ENCODE measurements at places on chromosomes 13 and 19.

GRCh38 chr13:67632590-67632989, 402.5 kb upstream of the PCDH9 start:
- DNase-seq, result no peak

DNA sequence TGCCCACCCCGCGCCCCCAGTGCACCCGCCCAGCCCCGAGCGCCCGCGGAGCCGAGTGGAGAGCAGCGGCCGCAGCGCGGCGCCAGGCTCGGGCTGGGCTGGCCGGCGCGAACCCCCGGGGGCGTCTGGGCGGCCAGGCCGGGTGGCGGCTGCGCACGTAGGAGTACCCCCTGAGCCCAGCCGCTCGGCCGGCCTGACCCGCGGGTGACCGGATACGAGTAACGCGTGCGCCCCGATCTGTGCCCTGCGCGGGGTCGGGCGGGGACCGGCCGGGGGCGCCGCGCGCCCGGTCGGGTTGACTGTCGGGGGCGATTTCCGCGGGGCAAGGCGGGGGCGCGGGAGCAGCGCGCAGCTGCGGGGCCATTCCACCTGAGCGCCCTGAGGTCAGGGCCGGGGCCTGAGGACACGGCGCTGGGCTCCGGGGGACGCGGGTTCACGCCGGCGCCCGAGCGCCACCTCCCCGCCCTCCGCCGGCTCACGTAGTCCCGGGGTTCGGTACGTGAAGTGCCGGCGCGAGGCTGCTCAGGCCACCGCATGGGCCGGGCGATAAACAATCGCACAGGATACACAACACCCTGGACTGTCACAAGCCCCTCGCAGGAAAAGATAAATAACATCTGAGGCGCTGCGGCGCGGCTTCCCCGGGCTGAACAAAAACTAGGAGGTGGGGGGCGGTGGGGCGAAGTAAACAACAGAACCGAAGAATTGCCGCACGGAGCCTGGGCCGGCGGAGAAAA, 37.6 kb upstream of the FLT1 start:
- no peak for DNase-seq

DNA sequence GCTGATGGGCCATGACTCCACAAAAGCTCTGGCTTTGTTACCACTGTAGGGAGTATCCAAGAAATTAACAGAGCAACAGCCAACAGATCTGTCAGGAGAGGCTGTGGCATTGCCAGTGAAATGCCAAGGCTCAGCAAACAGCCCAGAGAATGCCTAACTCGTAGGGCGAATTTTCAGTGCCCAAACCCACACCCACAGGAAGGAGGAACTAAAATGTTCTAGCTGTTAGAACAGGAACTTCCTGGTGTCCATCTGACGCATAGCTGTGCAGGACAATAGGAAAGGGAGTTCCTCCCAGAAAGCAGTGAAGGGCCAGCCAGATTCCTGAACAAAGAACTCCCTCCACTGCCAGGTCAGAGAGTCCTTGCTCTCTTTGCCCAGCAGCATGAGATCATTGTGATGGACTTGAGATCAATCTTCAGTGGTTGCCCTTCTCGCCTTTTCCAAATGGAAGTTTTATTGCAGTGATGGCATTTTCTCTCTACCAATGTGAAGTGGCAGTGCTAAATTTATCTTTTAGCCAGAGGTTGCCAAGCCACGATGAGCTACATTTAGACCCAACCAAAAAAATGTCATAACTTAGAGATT, 224.2 kb upstream of the STARD13 start:
- no peak for DNase-seq

DNA sequence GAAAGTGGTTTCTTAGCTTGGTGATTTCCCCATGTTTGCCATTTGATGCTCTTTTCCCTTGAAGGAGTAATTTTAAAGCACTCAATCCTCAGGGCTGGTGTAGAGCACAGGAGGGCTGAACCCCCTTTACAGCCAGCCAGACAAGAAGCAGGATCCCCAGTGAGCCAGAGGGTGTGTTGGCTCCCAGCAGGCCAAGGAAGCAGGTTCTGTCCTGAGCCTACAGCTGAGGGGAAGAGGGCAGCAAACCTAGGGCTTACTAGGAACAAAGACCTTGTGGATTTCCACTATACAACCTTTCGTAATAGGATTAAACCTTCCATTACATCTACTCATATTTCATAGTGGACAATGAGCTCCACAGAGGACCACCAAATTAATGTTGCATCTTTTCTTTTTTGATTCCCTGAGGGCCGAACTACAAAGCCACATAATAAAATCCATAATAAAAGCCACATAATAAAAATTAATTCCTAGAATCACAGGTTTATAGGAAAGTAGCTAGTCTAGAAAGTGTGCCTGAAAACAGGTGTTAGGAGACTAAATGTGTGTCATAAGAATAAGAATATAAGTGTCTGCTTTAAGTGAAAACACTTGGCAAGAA, 300.2 kb downstream of the DCLK1 start:
- DNase-seq, result no peak

DNA sequence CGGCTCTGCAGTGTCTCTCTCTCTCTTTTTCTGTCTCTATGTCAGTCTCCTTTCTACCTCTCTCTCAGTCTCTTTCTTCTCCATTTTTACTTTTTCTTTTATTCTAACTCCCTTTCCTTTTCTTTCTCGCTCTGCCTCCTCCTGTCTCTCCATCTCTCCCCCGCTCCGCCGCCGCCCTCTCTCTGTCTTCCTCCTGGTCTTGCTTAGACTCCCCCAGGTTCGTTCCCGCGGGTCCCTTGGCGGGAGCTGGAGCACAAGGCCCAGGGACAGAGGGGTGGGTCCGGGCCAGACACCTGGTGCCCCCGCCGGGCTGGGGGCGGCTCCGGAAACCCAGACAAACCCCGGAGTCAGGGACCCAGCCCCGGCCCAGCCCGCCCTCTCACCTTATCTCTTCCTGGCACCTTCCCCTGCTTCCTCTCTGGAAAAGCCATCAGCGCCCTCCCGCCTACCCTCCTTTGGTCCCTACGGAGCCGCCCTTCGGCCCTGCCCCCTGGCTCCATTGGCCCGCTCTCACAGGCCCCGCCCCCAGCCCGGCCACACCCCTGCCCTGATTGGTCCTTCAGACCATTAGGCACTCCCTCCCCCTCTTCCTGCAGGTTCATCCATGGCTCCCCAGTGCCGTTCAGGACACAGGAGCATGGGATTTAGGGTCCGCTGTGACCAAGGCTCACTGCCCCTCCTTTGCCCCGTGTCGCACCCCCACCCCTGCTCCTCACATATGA, 15.4 kb upstream of the NOP53 start:
- DNase-seq, result no peak

DNA sequence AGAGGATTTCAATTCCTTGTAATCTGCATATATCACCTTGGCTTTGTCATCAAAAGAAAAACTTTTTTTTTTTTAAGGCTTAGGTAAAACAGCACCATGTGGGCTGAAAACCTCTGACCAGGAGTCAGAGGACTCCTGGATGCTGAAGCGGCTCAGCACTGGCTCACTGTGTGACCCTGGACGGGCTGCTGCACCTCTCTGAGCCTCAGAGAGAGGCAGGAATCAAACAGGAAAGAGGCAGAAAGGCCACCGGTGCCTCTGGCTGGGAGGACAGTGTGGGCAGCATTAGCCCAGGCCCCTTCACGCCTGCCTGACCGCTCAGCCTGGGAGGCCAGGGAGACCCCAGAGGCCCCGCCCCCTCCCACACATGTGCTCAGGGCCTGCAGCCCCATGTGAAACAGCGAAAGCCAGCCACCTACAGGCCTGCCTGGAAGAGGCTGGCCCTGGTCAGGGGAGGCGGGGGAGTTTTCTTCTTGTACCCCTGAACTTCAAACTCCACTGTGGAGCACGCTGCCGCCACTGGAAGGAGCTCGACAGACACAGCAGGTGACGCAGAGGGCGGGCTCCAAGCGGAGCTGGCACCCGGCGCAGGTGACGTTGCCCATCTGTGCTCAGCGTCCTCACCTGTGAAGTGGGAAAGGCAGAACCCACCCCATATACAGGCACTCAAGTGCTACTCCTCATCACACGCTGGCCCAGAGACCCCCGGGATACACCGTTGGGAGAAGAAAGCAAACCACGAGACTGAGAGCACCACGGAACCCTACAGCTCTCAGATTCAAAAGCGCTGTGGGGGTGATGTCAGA, 39.7 kb downstream of the MLLT1 start:
- no peak for DNase-seq

DNA sequence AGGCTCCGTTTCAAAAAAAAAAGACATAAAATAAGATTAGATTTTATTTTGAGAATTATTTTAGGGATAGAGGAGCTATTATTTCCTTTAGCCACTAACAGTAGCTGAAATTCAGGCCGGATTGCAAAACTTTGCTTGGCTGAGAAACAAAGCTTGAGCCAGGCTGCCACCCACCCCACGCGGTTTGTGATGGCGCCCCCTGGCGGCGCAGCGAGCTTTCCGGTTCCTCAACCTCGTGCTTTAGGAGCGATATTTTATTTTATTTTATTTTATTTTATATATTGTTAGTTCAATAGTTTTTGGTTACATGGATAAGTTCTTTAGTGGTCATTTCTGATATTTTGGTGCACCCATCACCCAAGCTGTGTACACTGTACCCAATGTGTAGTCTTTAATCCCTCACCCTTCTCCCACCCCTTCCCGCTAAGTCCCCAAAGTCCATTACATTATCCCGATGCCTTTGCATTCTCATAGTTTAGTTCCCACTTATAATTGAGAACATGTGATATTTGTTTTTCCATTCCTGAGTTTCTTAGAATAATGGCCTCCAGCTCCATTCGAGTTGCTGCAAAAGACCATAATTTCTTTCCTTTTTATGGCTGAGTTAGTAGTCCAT, 19.8 kb upstream of the CEACAM4 start:
- DNase-seq, result peak; percentile 37

DNA sequence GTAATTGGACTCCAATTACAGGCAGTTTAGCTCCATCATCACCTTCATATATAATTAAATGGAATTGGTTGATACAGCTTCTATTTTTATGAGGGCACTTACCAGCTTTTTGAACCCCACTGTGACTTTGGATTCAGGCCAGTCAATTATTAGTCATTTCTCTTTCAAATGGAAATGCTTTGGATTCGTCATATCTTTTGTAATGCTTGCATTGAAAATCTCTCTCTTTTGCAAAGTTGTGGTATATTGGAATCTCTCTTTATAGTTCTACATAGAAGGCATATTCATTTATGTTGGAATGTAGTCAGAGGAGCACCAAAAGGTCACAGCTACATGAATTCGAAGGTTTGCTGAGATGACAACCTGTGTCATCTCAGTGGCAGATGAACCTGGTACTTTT, 1074.3 kb upstream of the SLC10A2 start:
- DNase-seq, result no peak

- peak; percentile 9 for DNase-seq
Measured at GRCh38 chr13:75870397-75870903, 234.3 kb downstream of the LMO7 start.

DNA sequence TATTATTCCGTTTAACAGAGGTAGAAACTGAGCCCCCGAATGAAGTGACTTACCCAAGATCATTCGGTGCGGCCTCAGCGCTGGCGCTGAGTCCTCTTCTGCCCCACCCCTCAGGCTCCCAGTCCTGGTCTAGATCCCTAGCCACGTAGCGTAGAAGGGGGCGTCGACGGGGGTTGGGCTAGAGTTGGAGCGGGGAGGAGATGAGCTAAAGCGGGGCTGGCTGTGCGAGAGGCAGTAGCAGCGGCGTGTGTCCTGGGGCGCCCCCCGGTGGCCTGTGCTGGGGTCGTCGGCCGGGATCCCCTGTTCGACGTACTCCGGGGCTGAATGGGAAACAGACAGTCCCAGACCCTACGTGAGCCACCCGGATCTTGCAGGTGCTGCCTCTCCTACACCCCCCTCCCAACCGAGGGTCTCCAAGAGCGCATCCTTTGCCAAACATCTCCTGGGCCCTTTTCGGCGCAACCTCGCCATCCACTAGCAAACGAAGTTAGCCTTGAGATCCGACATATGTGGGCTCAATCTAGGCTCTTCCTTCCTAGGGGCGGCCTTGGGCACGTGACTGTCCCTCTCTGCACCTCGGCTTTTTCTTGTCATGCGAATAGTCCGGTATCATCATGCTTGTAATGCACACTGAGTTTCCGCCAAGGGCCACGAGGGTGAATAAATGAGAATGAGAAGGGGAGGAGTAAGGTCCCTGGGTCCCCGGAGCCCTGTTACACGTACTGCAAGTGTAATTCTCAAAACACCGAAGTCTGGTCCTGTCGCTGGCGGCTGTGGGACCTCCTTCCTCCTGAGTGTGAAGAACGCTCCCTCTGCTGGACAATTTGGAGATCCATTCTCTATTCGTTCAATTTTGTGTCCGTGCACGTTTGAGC, 47.7 kb downstream of the CYP4F22 start:
- peak; percentile 97 for DNase-seq

- no peak for DNase-seq
Measured at GRCh38 chr13:25067064-25067463, 28.9 kb upstream of the PABPC3 start.

DNA sequence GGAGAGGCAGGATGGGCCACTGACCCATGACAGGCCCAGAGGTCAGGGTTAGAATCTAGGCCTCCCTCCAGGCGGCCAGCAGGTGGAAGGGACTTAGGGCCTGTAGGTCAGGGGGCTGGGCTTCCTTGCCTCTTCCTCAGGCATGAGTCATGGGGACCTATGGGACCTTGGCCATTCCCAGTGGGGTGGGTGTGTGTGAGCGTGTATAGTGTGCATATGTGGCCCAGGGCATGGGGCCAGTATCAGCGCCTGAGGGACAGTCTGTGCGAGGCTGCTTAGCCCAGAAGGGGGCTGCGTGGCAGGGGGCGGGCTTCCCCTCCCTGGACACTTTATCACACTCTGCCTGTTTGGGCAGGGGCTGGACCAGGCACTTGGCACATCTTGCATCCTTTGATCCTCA, 13.3 kb downstream of the KCTD15 start:
- no peak for DNase-seq

DNA sequence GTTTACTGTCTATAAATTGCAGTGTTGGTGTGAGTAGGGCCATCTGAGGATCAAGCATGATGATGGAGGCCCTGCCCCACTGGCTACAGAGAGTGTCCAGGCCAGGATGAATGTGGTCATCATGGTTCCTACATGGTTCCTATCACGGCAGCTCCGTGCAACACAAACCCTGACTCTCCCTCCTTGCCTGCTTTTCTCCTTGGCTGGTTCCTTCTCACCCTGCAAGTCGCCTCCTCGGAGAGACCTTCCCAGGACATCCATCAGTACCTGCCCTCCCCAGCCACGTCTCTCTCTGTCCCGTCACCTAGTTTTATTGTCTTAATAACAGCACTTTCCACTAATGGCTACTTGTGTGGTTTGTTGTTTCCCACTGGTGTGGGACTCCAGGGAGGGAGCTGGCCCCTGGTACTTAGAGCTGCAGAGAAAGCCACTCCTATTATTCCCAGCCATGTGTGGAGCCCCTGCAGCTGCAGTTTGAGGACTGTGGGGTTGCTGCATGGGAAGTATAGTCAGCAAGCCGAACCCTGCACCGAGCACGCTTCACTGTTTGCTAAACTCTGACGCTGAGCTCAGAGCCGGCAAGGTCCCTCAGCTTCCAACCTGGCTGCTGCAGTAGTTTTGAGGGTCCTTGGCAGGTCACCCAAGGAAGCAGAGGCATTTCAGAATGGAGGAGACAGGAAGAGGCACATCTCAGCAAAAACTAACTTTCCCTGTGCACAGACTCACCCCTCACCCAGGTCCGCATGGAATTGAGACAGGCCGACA, 146.4 kb upstream of the VSTM2B start:
- no peak for DNase-seq

- no peak for DNase-seq
Measured at GRCh38 chr13:108407495-108407894, 138.0 kb downstream of the TNFSF13B start.

Measured in effector memory CD8-positive, alpha-beta T cell (primary cell).